Skin of body (tissue), 3 donors: ENCODE measurements at places on chromosomes 16 and 17.
A peak's percentile ranks its signal among the peaks of the same experiment; 100 is the strongest.

DNA sequence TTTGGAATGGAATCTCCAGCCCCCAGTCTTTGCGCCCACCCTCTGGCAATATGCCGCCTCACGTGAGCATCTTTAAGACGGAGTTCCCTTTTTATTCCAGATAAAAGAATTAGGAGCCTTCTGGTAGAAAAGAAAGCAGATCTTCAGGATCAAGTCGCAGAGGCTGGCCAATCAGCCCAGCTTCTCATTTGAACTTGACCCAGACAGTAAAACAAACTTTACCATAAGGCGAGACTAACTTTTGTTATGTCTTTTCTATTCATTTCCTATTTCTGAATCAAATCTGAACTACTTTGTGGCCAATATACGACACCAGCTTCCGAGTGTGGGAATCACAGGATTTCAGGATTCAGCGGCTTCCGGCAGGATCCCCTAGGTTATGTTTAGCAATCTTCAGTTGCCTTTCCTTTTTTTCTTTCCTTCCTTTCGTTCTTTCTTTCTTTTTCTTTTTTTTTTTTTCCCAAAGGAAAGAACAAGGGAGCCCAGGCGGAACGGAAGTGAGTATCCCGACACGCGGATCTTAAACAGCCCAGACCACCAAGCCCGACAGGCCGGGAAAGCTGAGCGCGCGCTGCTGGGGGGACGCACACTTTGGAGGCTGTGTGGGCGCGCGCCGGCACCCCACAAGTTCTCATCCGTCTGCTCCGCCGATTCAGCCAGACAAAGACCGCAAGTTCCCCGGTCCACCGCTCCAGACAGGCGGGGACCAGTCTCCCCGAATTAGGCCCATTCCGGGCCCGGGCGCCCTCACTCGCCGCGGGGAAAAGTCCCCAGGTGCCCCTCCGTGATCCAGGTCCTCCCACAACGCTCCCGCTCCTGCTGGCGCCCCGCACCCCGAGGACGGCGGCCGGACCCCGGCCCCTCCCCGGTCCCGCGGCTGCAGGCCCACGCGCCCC lies 633 bp downstream of the TBC1D16 start:
- no peak for DNase-seq

GRCh38 chr16:12229759-12230594 lies 253.4 kb downstream of the SNX29 start:
- no peak for DNase-seq

GRCh38 chr16:22678311-22678710 lies 135.7 kb upstream of the HS3ST2 start:
- no peak for DNase-seq

- DNase-seq, result peak; percentile 29
Measured at GRCh38 chr16:89256651-89257254, 39.2 kb downstream of the ZNF778 start.

- no peak for DNase-seq
Measured at GRCh38 chr17:37274461-37274860, 101.3 kb upstream of the C17orf78 start.

DNA sequence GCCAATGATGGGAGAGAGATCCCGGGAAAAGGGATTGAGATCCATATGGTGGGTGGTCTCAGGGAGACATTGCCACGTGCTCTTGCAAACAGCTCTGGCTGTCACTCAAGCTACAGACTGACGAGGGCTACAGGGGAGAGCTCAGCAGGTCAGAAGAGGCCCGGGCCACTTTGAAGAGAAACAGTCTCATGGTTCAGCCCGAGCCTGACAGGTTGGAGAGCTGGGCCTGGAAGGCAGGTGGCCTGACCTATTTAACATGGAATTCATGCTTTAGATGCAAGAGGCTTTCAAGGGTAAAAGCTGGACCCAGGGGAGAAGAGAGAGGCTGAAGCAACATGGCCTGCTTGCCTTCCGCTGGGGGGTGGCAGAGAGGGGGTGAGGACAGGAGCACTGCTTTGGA lies 81.0 kb upstream of the BRD7 start:
- no peak for DNase-seq

- DNase-seq, result no peak
Measured at GRCh38 chr16:84111525-84111924, 5.2 kb downstream of the MBTPS1 start.
